ENCODE measurements at places on chromosomes 6 and 20. TPM values are rescaled to one million over a fixed set of nuclear protein-coding genes. Genes with fewer than 3 reads are reported as not detected.

RBM38 gene
- 102 TPM for total RNA-seq

- DNase-seq, result no peak
These were observed 8.4 kb downstream of the MAPRE1 start for GRCh38 chr20:32828029-32828680.

BTNL2 gene
- total RNA-seq, result not detected

DNA sequence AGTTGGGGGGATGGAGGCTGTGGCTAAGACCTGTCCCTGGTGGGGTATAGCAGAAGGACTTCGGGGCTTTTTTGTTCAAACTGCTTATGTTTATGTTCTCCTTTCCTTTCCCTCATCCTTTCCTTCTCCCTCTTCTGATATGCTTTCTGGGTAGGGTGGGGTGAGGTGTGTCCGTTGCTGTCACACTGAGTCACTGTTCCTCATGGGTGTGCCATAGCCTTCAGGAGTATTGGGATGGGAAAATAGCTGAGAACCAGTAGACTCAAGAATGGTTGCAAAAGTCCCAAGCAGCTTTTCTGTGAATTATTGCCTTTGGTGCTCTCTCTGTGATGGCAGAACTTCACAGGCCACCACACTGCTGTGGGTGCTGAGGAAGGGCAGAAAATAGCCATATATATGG is 39.6 kb downstream of the TPD52L1 start:
- no peak for DNase-seq

DNA sequence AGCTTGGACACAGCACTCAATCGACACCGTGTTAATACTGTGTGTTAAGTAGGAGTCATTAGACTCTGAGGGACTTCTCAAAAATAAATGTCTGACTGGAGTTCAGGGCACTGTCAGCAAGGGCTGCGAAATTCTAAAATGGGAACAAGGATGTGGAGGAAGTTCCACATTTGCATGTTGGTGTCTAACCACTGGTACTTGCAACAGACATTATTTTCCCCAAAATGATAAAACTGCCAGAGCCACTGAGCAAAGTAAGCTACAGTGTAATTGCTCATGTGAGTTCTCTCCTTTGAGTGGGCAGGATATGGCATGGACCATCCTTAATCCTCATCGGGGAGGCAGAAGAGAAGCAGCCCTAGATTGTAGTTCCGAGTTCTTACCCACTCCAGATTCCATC is 215.9 kb downstream of the SLC24A3 start:
- DNase-seq, result no peak

DNA sequence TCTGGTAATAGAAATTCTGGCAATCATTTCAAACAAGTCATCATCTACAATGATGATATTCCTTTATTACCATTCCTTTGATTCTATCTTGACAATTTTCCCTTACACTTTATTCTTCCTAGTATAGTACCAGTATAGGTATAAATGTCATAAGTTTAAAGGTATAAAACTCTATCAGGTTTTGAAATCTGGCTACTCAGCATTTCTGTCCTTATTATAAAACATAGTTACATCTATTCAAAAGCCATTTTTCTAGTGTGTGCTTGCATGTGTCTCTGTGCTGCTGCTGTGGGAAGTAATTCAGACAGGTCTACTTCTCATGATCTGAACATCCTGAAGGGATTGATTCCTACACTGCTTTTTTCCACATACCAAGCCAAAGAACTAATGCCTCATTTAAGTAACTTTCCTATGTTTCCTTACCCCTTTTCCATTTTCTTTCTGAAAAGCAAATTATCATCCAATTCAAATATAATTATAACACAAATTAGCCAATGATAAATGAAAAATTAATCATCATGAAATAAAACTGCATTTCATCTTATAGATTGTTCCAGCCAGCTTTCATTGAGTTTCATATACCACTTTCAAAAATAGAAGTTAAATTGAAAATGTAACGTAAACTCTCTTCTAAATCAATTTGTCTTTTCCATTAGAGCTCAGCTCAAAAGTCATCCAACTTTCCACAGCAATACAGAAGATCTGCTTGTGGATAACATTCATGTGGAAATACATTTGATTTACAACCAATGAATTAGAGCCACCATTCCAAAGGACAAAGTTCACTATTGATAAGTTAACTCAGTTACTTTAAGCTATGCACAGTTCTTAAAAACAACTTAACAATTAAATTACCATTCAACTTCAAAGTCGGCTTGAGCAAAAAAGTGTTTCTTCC is 35.9 kb downstream of the COL12A1 start:
- DNase-seq, result no peak

GRCh38 chr6:34063651-34064050 is 82.2 kb downstream of the GRM4 start:
- no peak for DNase-seq

TRIM31 gene
- 119 TPM for total RNA-seq
